Fibroblast of skin of left biceps (primary cell): ENCODE measurements at places on chromosomes 1 and 21.
A peak's percentile ranks its signal among the peaks of the same experiment; 100 is the strongest.

DNA sequence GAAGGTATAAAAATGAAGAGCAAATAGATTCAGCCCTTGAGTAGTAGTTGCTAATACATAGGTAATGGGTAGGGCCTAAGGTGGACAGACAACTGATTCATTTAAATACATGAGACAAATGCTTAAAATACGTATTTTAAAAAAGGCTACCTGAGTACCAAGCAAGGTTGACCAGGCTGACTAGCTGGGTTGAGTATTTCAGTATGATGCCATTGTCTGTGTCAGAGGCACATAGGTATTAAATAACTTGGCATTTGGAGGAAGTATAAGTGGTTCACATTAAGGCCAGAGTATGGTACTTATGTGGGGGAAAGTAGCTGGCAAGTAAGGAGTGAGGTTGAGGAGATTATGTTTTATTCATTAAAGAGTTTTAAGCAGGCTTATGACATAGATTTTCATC is 19.4 kb downstream of the NEK7 start:
- no peak for DNase-seq

DNA sequence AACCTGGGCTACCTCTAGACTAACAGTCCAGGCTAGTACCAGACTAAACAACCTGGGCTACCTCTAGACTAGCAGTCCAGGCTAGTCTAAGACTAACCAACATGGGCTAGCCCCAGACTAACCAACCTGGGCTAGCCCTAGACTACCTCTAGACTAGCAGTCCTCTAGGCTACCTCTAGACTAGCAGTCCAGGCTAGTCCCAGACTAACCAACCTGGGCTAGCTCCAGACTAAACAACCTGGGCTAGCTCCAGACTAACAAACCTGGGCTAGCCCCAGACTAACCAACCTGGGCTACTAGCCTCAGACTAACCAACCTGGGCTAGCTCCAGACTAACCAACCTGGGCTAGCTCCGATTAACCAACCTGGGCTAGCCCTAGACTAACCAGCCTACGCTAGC is 2.0 kb downstream of the TFF2 start:
- no peak for DNase-seq

DNA sequence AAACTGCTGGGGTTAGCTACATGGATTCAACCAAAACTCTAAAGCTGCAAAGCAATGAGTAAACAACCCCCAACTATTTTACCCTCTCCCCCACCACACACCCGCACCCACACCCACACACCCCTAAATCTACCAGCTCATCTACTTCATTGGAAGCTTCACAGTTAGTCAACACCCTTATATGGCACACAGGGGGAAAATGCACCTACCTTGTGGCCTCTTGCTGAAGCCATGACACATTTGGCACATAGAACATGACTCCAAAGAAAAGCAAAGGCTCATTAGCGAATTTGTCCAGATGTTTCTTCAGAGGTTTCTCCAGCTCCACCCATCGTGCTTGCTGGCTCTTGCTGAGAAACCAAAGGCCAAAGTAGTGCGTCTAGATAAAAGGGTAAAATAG is 99.8 kb downstream of the PTPN14 start:
- no peak for DNase-seq

GRCh38 chr1:186306533-186306932 is 68.5 kb downstream of the TPR start:
- DNase-seq = no peak

GRCh38 chr1:110237386-110238152 is 27.5 kb downstream of the KCNC4 start:
- DNase-seq = no peak

GRCh38 chr1:110150330-110151174 is at the start of gene SLC6A17:
SLC6A17 (plus strand) TSS chr1:110150494; CDS start chr1:110166930, 16,436 bp downstream.
- peak; percentile 12 for DNase-seq

- DNase-seq = no peak
Measured at GRCh38 chr21:32929633-32930038, 96.1 kb upstream of the OLIG2 start.

DNA sequence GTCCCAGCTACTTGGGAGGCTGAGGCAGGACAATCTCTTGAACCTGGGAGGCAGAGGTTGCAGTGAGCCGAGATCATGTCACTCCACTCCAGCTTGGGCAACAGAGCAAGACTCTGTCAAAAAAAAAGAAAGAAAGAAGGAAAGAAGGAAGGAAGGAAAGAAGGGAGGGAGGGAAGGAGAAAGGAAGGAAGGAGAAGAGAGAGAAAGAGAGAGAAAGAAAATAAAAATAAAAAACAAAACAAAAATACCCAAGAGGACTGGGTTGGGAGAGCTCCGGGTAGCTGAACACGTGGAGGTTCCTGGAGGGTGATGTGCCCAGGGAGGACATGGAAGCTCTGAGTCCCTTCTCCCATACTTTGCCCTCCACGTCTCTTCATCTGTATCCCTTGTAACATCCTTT is 45.7 kb upstream of the CITED4 start:
- DNase-seq = no peak

- no peak for DNase-seq
Measured at GRCh38 chr1:115068826-115069585, 20.3 kb downstream of the TSPAN2 start.

- DNase-seq = no peak
Measured at GRCh38 chr1:171138980-171139379, 46.1 kb upstream of the FMO2 start.

DNA sequence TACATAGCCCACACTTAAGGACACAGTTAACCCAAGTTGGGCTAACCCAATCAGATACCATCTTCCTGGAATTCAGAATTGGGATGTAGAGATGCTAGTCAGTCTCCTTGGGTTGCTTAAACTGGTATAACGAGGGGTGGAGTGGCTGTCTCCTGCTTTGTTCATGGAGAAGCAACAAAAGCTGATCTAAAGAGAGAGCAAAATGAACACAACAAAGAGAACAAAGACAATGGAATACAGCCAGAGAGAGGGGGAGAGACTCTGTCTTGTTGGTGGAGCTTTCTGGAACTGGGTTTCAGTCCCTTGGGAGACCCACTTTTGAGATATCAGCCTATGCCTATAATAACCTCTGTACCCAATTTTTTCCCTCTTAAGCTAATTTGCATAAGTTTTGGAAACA is 138.1 kb downstream of the ATG4C start:
- DNase-seq = no peak

- no peak for DNase-seq
Measured at GRCh38 chr1:194968916-194969315, 1639.3 kb downstream of the KCNT2 start.

GRCh38 chr21:21241391-21241790 is 243.2 kb downstream of the NCAM2 start:
- no peak for DNase-seq

GRCh38 chr21:35190201-35190701 is 141.1 kb upstream of the RUNX1 start:
- DNase-seq = no peak

- no peak for DNase-seq
Measured at GRCh38 chr1:6103111-6103853, 57.6 kb downstream of the KCNAB2 start.

DNA sequence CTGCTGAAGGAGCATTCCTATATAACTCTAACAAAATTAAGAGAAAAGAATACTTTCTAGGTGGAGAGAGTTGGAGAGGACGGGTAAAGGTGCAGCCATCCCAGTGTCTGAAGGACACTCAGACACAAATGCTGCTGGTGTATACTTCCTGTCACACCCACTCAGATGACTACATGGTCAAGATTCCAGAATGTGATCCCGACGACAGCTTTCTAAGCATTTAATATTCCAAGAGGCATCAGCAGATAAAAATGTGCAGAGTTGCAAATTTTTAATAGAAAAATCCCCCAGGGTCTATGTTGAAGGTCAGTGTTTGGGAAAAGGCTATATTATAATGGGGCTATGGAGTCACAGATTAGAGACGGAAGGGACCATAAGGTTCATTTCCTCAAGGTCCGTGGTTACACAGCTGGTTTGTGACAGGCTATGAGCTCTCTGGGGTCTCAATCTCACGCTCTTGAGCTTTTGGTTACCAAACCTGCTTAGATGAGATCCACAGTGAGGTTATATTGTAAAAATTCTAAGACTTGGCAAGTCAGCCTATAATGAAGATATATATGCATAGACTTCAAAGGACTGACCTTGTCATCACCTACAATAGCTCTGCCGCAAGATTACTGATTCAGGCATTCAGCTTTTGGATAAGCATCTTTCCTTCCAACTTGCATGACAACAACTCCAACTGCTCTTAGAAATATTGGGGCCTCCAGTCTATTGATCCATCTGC is 35.1 kb downstream of the ZNF281 start:
- DNase-seq = peak; percentile 78

DNA sequence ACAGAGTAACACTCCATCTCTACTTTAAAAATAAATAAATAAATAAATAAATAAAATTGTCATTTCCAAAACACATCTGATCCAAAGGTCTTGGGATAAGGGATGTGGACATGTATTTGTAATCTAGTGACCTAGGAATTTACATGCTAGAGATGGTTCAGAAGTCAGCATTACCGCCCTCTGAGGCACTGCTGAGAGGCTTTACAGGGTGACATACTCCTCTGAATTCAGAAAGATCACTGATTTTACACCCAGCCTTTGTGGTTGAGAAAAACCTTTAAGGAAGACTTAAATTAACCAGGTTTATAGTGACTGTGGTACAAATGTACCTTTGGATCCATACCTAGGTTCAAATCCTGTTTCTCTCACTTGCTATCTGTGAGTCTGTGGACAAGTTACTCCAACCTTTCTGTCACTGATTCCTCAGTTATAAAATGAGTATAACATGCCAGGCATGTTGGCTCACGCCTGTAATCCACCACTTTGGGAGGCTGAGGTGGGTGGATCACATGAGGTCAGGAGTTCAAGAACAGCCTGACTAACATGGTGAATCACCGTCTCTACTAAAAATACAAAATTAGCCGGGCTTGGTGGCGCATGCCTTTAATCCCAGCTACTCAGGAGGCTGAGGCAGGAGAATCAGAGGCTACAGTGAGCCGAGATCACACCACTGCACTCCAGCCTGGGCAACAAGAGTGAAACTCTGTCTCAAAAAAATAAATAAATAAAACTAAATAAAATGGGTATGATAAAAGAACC is 20.1 kb downstream of the OSBPL9 start:
- DNase-seq = no peak

GRCh38 chr1:89064632-89065031 is 376 bp downstream of the GBP1 start:
- DNase-seq = no peak

DNA sequence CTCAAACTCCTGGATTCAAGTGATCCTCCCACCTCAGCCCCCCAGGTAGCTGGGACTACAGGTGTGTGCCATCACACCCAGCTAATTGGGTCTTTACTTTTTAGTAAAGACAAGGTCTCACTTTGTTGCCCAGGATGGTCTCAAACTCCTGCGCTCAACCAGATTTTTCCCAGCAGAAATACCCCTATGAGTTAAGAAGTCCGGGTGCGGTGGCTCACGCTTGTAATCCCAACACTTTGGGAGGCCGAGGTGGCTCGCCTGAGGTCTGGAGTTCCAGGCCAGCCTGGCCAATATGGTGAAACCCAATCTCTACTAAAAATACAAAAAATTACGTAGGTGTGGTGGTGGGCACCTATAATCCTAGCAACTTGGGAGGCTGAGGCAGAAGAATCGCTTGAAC is 6.5 kb upstream of the L1TD1 start:
- no peak for DNase-seq

GRCh38 chr1:29875557-29876028 is 639.3 kb downstream of the PTPRU start:
- DNase-seq = no peak
